ENCODE measurements at places on chromosomes 6 and 20. TPM values are rescaled to one million over a fixed set of nuclear protein-coding genes. Genes with fewer than 3 reads are reported as not detected.

SH3BGRL2 gene
- 33.5 TPM for polyA plus RNA-seq

- DNase-seq, result no peak
Observed at GRCh38 chr20:18794428-18794787, 19.2 kb upstream of the SCP2D1 start.

KCNK15 gene
- polyA plus RNA-seq, result 0.09 TPM

GRCh38 chr20:20744170-20744725 lies 31.8 kb upstream of the RALGAPA2 start:
- no peak for DNase-seq

DNA sequence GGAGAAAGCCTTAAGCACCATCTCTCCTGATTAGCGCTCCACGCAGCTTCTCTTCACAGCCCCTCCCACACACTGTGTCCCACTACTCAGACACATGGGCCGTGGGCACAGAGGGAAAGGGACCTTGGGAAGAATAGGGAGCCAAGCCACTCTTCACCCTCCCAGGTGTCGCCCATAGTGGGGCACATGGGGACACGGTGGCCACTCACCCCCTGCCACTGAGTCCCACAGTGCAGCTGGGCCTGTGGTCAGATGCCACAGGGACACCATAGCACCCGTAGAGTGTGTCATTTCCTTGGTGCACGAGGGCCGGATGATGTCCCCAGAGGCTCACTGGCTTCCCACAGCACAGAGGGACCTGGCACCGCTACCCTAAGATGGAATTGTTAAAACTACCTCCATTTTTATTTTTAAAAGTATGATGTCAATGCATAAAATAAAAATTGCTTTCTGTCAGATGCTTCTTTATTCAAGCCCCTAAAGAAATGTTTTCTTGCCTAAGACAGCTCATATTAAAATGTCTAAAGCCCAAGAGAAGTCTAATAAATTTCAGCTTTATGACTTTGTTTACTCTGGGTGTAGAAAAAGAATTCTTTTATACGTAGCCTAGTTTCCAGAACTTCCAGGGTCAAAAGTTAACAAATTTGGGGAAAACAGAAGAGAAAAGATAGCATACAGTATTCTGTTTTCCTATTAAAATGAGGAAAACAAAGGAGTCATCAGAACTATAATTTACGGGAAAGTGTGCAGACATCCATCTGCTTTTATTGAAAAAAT lies 191.0 kb upstream of the SNX9 start:
- no peak for DNase-seq

HEY2 gene
- polyA plus RNA-seq, result 7.0 TPM

- no peak for DNase-seq
Observed at GRCh38 chr20:32440069-32440757, 82.1 kb downstream of the ASXL1 start.

GRCh38 chr6:41596096-41596685 lies 42.1 kb upstream of the MDFI start:
- no peak for DNase-seq

GRCh38 chr6:100509101-100509500 lies 44.4 kb upstream of the SIM1 start:
- no peak for DNase-seq

DNA sequence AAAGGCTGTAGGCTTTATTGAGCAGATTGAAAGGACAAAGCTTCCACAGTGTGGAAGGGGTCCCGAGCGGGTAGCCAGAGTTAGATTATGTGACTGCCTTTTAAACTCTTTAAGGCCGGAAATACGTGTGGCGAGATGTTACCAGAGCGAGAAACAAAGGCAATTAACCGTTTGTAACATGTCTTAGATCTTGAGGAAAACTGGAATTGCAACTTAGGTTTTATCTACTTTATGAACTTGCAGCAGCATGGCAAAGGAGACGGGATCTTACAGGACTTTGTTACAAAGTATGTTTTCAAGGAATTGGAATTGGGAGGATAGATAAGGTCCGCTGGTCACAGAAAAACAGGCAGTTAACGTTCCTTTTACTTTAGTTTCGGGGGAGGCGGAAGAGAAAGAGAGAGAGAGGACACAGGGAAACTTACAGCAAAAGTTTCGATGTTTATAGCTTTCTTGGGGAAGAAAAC lies 594.7 kb upstream of the ADGRB3 start:
- no peak for DNase-seq

- DNase-seq, result no peak
Observed at GRCh38 chr6:123022975-123023374, 26.9 kb downstream of the CLVS2 start.

- no peak for DNase-seq
Observed at GRCh38 chr6:2807342-2808090, 34.1 kb downstream of the SERPINB1 start.

OPRL1 gene
- 1.3 TPM for polyA plus RNA-seq

DNA sequence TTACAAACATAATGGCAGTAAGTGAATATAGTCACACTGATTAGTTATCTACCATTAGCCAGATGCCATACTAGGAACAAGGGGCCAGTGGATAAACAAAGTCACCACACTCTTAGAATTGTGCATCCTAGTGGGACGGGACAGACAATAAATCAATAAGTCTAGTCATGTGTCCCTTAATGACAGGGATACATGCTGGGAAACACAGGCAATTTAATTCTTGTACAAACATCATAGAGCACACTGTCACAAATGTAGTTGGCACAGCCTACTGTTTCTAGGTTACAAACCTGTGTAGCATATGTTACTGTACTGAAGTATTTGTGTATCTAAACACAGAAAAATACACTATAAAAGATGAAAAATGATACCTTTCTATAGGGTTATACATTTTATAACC lies 123.0 kb upstream of the FAM184A start:
- DNase-seq, result no peak

DNA sequence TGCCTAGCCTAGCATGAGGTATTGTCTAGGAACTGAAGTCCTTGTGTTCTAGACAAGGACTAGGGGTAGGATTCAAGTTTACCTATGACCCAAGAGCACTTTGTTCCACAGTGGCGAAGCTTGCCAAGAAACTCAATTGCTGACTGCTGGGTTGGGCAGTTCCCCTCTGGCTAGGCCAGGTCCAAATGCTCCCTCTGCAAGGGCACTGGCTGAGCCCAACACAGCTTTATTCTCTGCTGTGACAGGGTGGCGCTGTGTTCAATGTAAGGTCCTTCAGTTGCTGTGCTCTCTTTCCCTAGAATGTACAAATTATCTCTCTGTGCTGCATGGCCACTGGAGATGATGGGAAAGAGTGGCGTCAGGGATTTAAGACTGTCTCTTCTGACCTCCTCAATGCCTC lies 950.8 kb downstream of the HACE1 start:
- DNase-seq, result no peak

- no peak for DNase-seq
Observed at GRCh38 chr20:44157061-44157460, 29.9 kb downstream of the JPH2 start.

TINAG gene
- 30.0 TPM for polyA plus RNA-seq

DNA sequence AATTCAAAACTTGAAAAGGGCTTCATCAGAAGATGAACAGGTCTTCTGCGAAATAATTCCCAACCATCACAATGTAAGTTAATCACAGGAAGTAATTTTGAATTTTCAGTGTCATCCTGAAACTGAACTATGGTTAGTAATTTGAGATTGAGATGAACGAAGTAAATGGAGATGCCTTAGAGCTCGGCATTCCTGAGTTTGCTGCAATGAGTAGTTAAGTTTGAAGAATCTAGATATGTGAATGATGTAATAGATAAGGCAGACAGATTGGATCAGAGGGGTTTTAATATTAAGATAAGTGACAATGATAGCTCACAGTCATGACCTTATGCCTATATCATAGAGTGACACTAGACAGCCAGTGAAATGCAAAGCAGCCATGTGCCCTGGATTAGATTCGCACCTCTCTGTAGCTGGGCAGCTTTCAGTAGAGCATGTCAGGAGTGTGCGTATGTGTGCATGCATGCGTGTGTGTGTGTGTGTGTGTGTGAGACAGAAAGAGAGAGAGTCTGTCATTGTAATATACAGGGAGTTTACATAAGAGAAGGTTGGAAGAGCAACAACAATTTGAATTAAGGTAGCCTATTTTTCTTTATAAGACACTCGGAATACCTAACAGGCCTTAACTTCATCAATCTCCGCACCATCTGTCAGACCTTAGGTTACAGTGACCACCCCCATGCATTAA lies 233.0 kb downstream of the GMPR start:
- peak; percentile 41 for DNase-seq

GRCh38 chr6:119979862-119980261 lies 630.3 kb upstream of the MAN1A1 start:
- no peak for DNase-seq

DNA sequence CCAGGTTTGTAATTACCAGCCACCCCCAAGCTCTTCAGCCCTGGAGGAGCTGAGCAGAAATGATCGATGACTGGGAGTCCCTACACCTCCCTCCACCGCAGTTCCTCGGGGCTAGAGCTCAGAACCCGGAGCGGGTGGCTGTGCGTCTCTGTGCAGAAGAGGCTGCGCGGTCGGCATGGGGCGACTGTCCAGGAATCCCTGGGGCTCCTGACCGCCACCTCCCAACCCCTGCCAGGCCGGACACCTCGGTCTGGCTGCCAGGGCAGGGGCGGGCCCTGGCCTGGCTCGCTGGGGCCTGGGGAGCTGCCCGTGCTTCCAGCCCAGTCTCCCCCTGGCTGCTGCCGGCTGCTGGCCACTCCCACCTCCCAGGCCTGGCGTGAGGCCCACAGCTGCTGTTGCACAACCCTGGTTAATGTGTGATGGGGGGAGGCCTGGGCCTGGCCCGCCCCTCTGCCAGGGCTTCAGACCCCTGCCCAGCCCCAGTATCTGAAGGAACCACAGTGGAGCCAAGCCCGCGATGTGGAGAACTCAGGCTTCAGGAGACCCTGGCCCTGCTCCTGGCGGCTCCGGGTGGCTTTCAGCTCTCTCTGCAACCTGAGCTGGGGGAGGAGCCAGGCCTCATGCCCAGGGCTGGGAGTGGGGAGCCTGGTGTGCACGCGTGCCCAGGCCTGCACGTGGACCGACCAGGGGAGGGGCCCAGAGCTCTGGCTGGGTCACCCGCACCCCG lies 1.2 kb downstream of the SLC2A4RG start:
- peak; percentile 82 for DNase-seq

TFAP2A gene
- polyA plus RNA-seq, result 31.7 TPM

GRCh38 chr20:50491926-50492634 lies 18.1 kb upstream of the PTPN1 start:
- DNase-seq, result no peak

GRCh38 chr6:89481695-89482094 lies 48.7 kb downstream of the ANKRD6 start:
- DNase-seq, result no peak

HSPA12B gene
- polyA plus RNA-seq, result 19.6 TPM

BEND6 gene
- polyA plus RNA-seq, result 4.6 TPM
